Chondrocyte (in vitro differentiated cells): ENCODE measurements at places on chromosomes 1 and 21. TPM values are rescaled to one million over a fixed set of nuclear protein-coding genes. Genes with fewer than 3 reads are reported as not detected.

The IQCC gene
- total RNA-seq = 1.5 to 3.3 TPM (median 2.0 TPM) in 3 replicates

The LMX1A gene
- not detected in 3 replicates for total RNA-seq

The CCDC30 gene
- 1.3 to 3.2 TPM (median 2.8 TPM) in 3 replicates for total RNA-seq

The CSMD2 gene
- total RNA-seq = 0.10 to 0.55 TPM (median 0.46 TPM) in 3 replicates

The CRYBG2 gene
- not detected in 3 replicates for total RNA-seq

The PRRX1 gene
- 158 to 224 TPM (median 168 TPM) in 3 replicates for total RNA-seq

The RGS7 gene
- 3.3 to 4.5 TPM (median 3.9 TPM) in 3 replicates for total RNA-seq

The PAX7 gene
- total RNA-seq = not detected in 3 replicates

The ACTA1 gene
- 0.27 to 3.6 TPM (median 3.5 TPM) in 3 replicates for total RNA-seq

The KRTAP21-2 gene
- not detected in 3 replicates for total RNA-seq

The C1orf185 gene
- total RNA-seq = not detected in 3 replicates

The NBPF4 gene
- total RNA-seq = not detected in 3 replicates

The BSND gene
- total RNA-seq = not detected in 3 replicates

The FAM167B gene
- 1.4 to 3.1 TPM (median 2.9 TPM) in 3 replicates for total RNA-seq

The SELENBP1 gene
- 5.7 to 11.1 TPM (median 8.9 TPM) in 3 replicates for total RNA-seq

The FAM72D gene
- 0.44 to 0.45 TPM in 2 of 3 replicates, not detected in the other for total RNA-seq

The MROH9 gene
- 0.41 TPM in 1 of 3 replicates, not detected in the others for total RNA-seq

The SLC26A9 gene
- not detected in 3 replicates for total RNA-seq

The TRIM17 gene
- 0.28 to 0.35 TPM in 2 of 3 replicates, not detected in the other for total RNA-seq

The DDX59 gene
- total RNA-seq = 13.3 to 15.9 TPM (median 13.7 TPM) in 3 replicates

The SAMD13 gene
- 0.65 to 1.4 TPM (median 0.92 TPM) in 3 replicates for total RNA-seq

The VWA1 gene
- 12.5 to 27.2 TPM (median 24.3 TPM) in 3 replicates for total RNA-seq

The PDE9A gene
- 0.60 to 1.2 TPM (median 1.1 TPM) in 3 replicates for total RNA-seq

The NR1I3 gene
- not detected in 3 replicates for total RNA-seq

The CACNA1S gene
- total RNA-seq = 0.07 to 0.46 TPM (median 0.40 TPM) in 3 replicates

The OR2G6 gene
- total RNA-seq = not detected in 3 replicates

The NHLH2 gene
- total RNA-seq = not detected in 3 replicates

The USP1 gene
- 21.9 to 27.0 TPM (median 23.0 TPM) in 3 replicates for total RNA-seq

The SLC22A15 gene
- total RNA-seq = 6.7 to 9.8 TPM (median 8.3 TPM) in 3 replicates

The GIPC2 gene
- total RNA-seq = 0.10 to 0.15 TPM (median 0.10 TPM) in 3 replicates

The ARTN gene
- total RNA-seq = 0.50 to 1.6 TPM (median 0.69 TPM) in 3 replicates

The FMO3 gene
- total RNA-seq = 0.21 to 0.31 TPM (median 0.27 TPM) in 3 replicates

The KIF26B gene
- total RNA-seq = 32.7 to 47.0 TPM (median 46.0 TPM) in 3 replicates

The URB1 gene
- 13.5 to 22.1 TPM (median 15.1 TPM) in 3 replicates for total RNA-seq

The KAZN gene
- 19.4 to 30.1 TPM (median 29.6 TPM) in 3 replicates for total RNA-seq

The CDK18 gene
- 10.2 to 18.4 TPM (median 17.3 TPM) in 3 replicates for total RNA-seq

The BARHL2 gene
- not detected in 3 replicates for total RNA-seq

The TAL1 gene
- 0.10 TPM in 2 of 3 replicates, not detected in the other for total RNA-seq

The S100A5 gene
- total RNA-seq = 0.47 to 0.94 TPM in 2 of 3 replicates, not detected in the other

The LEMD1 gene
- total RNA-seq = not detected in 3 replicates

The RYR2 gene
- 0.02 to 0.15 TPM (median 0.12 TPM) in 3 replicates for total RNA-seq

The CYP2J2 gene
- total RNA-seq = 0.22 to 0.44 TPM (median 0.32 TPM) in 3 replicates

The MASP2 gene
- not detected in 3 replicates for total RNA-seq

The BEND5 gene
- 1.5 to 4.2 TPM (median 2.2 TPM) in 3 replicates for total RNA-seq

The HAO2 gene
- not detected in 3 replicates for total RNA-seq

The LRRC71 gene
- not detected in 3 replicates for total RNA-seq
